ENCODE measurements at places on chromosomes 3 and 15.

DNA sequence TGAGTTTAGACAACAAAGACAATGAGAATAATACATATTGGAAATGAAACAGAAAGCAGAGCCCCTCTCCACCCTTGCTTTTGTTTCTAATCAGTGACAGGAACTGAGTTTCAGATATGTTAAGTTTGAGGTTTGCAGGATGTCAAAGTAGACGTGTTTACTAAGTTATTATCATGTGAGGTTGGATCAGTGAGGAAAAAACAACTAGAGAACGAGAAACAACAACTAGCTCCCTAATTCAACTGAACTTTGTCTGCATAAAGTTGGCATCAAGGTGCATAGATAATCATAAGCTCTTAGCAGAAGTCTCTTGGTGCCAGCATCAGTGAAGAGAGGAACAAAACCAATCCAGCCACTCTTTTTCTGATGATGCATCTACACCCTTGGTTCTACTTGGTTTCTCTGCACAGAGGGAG, 491.1 kb upstream of the NR2F2 start:
- DNase-seq = no peak

DNA sequence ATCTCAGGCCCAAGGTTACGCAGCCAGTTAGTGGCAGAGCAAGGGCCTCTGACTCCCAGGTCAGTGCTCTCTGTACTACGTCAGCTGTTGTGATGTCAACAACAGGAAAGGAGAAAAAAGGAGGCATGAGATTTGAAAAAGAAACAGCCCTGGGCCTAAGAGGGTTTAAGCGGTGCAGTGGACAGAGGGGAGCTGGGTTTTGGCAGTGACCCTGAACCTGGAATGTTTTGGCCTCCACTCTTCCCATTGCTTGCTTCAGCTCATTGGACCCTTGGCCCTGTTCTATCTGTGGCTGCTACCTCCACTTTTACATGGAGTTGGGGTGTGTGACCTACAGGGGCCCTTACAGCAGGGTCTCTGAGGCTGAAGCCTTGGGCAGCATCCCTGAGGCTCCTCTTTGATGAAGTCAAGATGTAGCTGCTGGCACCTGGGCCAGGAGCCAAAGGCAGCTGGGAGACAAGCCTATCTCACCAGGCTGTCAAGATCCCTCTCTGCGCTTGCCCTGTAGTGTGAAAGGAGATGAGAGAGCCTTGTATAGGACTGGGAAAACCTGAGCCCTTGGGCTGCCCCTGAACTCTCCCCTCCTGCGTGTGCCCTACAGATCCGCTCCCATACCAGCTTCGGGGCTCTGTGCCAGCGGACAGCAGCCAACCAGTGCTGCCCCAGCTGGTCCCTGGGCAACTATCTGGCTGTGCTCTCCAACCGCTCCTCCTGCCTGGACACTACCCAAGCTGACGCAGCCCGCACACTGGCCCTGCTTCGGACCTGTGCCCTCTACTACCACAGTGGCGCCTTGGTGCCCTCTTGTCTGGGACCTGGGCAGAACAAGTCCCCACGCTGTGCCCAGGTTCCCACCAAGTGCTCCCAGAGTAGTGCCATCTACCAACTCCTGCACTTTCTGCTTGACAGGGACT, 8.7 kb downstream of the DISP2 start:
- no peak for DNase-seq

- DNase-seq = no peak
These were observed 12.1 kb downstream of the VEPH1 start for GRCh38 chr3:157491136-157491535.

DNA sequence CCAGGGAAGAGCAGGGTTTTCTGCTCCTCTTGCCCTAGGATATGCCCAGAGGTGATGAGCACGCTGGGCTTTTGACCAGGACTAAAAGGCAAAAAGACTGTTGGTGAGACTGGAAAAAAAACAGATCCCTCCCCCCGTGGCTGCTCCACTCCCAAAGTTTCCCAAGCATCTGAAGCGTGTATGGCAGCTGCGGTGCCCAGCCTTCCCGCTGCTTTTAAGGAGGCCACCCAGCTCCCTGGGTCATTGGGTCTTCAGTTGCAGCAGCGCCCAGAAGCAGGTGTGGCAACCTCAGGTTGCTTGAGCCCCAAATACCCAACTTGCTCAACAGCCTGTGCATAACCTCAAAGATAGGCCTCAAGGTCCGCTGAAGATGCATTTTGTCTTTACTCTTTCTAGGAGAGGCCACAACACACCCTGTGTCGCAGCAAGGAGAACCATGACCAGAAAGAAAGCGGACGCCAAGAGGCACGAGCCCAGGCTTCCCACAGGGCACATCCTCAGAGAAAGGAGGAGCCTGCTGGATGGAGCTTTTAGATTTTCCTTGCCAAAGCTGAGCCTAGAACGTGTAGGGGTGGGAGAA, 2.0 kb downstream of the SRGAP3 start:
- DNase-seq = no peak

- DNase-seq = no peak
These were observed 3.1 kb downstream of the C3orf38 start for GRCh38 chr3:88152841-88153240.

- DNase-seq = no peak
These were observed 53.6 kb downstream of the RHCG start for GRCh38 chr15:89442671-89443307.

DNA sequence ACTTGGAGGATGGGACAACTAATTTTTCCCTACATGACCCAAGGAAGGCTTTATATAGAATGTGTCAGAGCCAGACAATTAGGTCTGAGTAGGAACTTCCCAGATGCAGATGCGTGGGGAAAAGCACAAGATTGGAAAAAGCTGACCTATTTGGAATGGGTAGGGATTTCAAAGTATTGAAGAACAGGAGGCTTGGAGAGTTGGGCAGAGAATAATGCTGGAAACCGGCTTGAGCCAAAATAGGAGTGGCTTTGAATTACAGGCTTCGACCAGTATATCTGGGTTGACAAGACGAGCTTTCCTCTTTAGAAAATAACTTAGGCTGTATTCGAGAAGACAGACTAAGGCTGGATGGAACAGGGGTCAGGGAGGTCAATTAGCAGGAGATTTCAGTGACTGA, 181.1 kb downstream of the GBE1 start:
- no peak for DNase-seq

- no peak for DNase-seq
These were observed 159.4 kb downstream of the CDIN1 start for GRCh38 chr15:36738817-36739216.

GRCh38 chr15:73753250-73754130, at the start of gene INSYN1:
Gene INSYN1 (minus strand): TSS chr15:73753351. CDS start chr15:73751130, 2,221 bp downstream.
- no peak for DNase-seq

DNA sequence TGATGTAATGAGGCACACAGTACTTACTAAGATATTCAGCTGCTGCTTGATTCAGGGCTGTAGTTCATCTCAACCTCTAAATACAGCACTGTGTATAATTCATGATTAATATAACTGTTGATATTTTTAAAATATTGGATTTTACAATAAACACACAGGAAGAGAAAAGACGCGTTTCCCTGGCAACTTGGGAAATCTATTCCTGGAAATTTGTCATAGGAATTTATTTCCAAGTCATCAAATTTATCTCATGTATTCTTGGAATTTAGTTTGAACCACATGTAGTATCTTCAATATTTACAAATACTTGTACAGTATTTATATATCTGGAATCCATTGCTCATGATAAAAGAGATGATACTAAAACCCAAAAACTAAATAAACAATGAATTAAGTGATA, 30.6 kb downstream of the EPHA3 start:
- no peak for DNase-seq

DNA sequence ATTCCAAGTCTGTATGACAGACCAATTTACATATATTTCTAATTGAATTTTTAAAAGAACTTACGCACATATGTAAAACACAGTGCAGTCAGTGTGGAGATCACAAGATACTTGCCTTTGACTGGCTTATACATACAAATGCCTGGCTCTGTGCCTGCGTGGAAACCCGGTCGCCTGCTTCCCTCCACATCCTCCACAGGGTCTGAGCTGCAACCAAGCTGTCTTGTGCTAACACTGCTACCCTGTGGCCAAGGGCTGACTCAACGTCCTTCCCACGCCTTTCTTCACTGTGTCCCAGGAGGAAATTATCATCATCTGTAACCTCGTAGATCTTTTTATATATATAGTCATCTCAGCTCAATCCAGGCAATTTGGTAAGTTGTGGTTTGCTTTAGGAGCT, 117.0 kb downstream of the WNT7A start:
- DNase-seq = no peak

DNA sequence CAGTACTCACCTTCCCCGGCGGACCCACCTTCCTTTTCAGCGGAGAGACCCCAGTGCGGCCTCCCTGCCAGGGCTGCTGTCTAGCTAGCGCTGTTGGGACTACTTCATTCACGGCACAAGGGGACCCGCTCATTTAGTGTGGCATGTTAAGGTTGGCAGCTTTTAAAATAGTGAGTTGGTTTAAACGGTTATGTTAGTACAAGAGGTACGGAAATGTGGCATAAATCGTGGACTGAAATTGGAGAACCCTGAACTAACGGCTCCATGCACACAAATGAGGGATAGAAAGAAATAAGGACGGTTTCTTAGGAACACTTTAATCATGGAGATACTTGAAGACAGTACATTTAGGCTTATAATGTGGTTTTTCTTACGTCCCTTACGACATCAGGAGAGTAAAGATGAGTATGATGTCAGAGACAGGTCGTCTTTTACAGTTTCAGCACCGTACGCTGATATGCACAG, 752 bp downstream of the CEP63 start:
- DNase-seq = peak; percentile 32

- DNase-seq = no peak
These were observed 201.8 kb downstream of the GRM7 start for GRCh38 chr3:7062714-7063113.

GRCh38 chr3:19632099-19633074, 301.6 kb downstream of the EFHB start:
- no peak for DNase-seq

- no peak for DNase-seq
These were observed 15.0 kb downstream of the LZTFL1 start for GRCh38 chr3:45826908-45827307.

GRCh38 chr3:107077391-107077790, 299.8 kb upstream of the CCDC54 start:
- no peak for DNase-seq

DNA sequence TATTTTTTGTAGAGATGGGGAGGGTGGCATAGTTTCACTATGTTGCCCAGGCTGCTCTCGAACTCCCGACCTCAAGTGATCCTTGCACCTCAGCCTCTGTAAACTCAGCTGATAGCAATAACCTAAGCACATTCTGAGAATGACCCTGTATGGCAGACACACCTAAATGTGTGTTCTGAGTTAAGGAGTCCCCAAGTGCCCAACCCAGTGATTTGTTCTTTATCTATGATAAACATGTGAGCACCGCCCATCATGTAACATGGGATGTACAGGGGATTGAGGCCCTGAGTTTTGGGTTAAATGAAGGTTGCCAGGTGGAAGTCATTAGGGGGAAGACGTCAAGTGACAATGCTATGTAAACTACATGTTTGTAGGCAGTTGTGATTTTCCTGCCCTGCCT, 5.7 kb downstream of the NCEH1 start:
- no peak for DNase-seq

- DNase-seq = no peak
These were observed 107.1 kb upstream of the TPM1 start for GRCh38 chr15:62935300-62936081.

GRCh38 chr3:38579551-38580449, 69.7 kb downstream of the SCN5A start:
- DNase-seq = no peak

DNA sequence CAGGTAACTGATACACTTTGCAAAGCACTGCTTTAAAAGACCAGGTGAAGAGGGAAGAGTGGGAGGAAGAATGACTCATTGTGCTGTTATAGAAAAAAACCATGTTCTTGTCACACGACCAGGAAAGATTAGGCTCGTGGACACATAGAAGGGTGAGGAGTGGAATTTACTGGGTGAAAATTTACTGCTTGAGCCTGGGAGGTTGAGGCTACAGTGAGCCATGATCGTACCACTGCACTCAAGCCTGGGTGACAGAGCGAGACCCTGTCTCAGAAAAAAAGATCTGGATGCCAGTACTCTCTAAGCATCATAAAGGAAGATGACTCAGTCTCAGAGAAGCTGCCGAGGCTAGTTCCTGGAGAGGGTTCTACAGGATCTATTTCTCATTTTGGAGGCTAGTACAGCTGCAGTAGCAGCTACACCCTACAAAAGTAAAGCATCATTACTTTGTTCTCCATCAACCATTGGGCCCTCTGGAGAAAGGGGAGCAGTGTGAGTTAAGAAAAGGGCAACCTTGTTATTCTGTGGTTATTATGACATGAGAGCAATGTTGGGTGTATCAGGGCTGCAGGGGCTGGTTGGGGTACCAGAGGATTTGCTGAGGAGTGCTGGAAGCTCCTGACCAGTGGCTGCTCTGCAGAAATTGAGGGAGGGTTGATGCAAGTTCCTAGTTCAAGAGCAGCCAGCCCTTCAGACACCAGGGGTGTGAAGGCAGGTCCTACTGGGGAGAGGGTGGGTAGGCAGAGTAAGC, 75.4 kb downstream of the CMTM8 start:
- peak; percentile 43 for DNase-seq

- DNase-seq = no peak
These were observed 28.5 kb downstream of the KLHDC8B start for GRCh38 chr3:49199900-49200281.

- DNase-seq = no peak
These were observed 8.4 kb downstream of the MYO1E start for GRCh38 chr15:59364248-59364647.

DNA sequence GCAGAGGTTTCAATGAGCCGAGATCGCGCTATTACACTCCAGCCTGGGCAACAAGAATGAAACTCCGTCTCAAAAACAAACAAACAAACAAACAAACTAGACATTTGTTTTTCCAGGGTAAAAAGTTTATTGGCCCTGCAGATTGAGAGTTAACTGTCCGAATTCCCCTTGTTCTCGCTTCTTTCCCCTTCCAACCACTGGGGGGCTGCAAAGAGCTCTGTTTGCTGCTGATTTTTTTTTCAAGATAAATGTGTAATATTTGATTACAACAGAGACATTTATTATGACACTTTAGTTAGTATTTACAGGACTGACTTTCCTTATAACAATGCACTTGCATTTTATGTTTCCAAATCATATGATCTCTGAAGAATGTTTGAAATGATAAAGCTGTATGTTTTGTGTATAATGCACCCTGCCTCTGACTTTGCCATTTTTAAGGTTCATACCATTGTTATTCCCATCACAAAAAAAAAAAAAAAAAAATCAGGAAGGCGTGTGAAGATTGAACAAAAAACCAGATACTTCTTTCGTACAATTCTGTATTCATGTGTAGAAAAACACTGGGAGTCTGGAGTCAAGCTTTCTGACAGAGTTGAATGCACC, 2.8 kb downstream of the CLSTN2 start:
- no peak for DNase-seq

GRCh38 chr3:147872568-147872967, 463.4 kb downstream of the ZIC1 start:
- DNase-seq = no peak

DNA sequence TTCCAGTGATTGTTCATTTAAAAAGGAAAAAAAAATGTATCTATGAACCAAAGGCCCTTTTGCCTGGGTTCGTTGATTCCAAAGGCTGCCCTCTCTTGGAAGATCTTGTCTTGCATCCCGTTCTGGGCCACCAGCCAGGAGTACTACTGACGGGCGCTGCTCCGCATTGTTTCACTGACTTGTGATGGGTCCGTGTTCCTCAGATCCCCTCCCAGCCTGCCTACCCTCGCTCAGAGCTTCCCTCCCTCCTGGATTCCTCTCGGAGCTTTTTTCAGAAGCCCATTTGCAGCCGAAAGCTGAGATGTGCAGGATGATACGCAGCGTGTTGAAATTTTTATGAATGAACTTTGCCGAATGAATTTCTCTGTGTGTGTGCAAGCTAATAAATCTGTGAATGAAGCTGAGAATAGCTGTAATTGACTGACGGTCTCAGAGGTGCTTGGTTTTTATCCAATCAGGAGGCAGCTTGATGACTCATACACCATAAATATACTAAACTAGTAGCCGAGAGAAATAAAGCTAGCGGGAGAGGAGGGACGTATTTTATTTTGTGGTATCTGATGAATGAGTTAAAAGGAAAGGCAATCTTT, at the start of gene SHC4:
TSS of gene SHC4 (minus strand) at position 396 of the 590 bp plus-strand sequence. CDS start 904 bp downstream, outside the sequence.
- DNase-seq = no peak
